ENCODE measurements at places on chromosomes 2 and 18.
A peak's percentile ranks its signal among the peaks of the same experiment; 100 is the strongest.

DNA sequence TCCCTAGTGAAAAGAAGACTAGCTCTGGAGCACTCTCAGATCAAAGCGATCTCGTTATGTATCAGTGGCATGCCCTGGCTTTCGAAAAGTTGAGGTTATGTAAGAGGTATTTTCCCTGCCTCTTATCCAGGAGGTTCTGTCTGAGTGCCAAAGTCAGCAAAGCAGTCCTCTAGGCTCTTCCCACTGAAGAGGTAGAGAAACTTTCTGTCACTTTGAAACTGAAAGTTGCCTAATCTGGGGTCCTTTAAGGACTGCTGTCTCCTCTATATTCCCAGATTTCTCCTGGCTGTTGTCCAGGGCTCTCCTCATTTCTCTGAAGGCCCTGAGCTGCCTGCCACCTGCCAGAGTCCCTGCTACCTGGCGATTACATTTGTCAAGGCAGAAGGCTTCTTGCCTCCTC lies 96.3 kb downstream of the B3GNT2 start:
- no peak for DNase-seq

- peak; percentile 4 for DNase-seq
Measured at GRCh38 chr2:37871456-37872191, 53.5 kb upstream of the RMDN2 start.

DNA sequence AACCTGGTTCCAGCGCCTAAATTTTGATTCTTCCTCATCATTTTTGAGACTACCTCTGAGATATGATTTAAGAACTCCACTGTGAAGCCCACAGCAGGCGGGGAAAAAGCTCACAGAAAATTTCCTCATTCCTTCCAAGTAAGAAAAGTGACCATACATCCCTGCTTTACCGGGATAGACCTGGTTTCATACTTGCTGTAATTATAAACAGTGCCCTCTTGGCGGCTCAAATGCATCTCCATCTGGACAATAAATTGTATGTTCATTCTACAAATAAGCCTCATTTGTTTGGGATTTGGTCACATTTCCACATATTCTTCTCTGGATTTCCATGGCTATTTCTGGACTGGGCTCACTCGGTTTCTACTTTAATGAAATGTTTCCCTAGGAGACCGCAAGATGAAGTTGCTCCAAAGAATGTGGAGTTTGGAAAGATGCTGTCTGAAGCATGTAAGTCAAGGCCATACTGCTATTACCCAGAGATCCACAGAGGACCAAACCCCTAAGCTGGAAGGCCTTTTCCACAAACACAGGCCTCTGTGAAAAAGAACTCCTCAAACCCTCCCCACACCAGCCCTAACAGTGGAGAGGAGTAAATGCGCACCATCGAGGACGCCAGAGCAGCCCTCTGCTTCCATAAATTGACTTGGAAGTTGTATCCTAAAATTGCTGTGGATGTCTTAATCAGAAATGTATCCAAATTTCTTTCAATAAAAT lies 13.9 kb downstream of the STAT1 start:
- DNase-seq = no peak

DNA sequence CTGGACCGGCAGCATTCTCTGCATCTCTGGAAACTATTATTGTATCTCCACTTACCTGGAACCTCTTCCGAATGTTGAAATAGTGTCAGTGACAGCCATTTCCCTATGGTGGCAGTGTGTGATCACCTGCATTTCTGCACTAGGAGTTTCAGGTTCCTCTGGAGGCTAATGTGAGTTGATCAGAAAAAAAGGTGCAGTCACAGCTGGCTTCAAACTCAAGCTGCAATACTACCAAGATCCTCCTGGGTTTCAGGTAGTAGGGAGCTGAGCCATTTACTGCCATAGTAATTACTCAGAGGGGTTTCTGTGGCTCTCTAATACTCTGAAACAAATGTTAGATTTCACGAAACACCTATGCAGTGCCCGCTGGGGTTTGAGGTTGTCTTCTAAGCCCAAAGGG lies 183.5 kb upstream of the OSR1 start:
- no peak for DNase-seq

- no peak for DNase-seq
Measured at GRCh38 chr18:26097563-26097962, 7.2 kb upstream of the SS18 start.

DNA sequence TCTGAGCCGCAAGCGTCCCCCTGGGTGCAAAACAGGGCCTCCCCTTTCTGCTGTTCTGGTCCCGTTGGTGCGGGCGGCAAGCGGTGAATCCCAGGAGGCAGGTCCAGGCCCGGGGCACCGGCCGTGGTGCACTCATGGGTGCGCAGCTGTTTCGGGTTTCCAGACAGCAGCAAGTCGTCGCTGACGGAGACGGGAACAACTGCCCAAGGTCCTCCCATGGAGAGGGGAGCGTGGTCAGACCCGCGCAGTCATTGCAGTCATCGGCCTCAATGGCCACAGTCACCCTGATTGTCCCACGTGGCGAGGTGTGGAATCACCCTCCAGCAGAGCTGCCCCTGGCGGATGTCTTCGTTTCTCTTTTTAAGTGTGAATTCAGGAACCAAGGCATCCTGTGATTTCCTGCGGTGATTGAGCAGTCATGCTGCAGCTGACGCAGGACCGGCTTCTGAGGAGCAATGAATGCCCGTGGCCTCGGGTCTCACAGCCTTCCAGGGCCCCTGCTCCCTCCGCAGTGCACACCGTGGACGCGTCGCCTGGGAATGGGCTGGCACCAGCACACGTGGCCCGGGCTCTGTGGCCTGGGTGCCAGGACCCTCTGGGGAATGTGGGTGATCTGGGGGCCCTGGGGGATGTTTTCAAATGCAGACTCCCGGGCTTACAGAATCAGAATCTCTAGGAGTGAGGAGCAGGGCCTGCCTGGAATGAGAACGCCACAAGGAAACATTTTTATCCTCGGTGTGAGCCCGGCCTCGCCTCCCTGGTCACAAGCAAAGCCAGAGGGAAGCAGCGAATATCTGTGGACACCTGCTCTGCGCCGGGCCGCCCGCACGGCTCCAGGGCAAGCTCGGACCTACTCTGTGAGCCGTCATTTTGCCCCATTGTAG lies 244.2 kb upstream of the SALL3 start:
- no peak for DNase-seq

- DNase-seq = no peak
Measured at GRCh38 chr2:30653847-30654246, 153.4 kb downstream of the CAPN13 start.

DNA sequence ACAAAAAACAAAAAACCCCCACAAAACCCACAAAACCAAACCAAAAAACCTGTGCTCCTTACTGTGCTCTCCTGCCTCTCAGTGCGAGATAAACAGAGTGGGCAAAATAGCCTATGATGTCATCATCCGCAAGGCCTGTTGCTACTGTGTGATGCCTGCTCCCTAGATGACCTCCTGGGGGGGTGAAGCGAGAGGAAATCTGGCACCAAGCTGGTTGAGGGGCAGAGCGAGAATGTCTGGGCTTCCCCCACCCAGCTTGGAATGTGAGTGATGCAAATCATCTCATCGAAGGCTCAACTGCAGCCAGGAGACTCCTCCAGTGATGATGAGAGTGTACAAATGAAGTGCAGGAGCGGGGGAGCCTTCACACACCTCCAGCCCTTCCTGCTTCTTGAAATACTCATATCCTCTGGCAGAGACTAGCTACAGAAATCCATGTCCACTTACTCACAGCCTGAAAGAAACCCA lies 57.7 kb upstream of the MAP4K3 start:
- DNase-seq = peak; percentile 24

DNA sequence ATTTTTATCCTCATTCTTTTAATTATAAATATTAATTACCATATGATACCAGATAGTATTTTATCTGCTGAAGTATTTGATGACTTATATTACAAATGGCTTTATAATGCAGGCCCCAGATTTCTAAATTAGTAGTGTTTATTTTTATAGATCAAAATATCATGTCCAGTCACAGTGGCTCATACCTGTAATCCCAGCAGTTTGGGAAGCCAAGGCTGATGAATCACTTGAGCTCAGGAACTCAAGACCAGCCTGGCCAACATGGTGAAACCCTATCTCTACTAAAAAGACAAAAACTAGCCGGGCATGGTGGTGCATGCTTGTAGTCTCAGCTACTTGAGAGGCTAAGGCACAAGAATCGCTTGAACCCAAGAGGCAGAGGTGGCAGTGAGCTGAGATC lies 100.1 kb upstream of the ARHGAP15 start:
- no peak for DNase-seq

GRCh38 chr2:42317945-42318344 lies 43.1 kb downstream of the COX7A2L start:
- no peak for DNase-seq

DNA sequence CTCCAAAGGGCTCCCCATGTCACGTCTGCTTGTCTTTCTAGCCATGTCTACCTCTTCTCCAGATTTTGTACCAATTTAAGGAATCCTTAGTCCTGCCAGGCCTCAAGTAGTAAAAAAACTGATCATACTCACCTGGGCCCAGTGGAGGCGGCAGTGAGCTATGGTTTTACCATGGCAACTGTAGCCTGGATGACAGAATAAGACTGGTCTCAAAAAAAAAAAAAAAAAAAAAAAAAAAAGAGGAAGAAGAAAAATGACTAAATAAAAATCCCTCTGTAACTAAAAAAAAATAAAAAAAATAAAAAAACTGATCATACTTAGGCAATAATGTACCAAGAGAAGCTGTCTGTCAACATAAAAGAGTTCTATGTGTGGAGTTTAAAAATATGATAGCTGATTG lies 221.6 kb downstream of the NR4A2 start:
- no peak for DNase-seq

DNA sequence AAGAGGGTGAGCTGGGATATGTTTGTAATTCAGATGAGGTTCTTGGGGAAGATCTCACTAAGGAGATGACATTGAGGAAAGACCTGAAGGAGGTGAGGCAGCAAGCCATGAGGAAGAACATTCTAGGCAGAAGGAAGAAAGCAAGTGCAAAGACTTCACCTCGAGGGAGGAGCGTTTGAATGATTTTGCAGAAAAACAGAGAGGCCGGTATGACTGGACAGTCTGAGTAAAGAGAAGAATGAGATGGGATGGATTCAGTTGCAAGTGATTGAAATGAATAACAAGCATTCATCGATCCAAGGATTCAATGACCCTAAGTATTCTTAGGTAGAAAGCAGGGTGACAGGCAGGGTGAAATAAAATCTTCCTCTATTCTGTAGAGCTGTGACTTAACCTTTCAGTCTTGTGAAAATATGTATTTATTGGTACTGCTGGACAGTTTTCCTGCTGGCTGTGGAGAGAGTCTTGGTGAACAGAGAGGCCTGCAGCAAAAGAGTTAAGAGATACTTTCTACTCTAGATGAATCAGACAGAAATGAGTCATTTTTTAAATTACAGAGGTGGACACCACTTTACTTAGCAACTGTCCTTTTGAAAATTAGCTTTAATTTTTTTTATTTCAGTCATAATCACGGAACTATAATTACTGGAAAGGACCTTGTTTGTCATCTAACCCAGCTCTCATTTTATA lies 278.4 kb downstream of the LRRTM1 start:
- no peak for DNase-seq

DNA sequence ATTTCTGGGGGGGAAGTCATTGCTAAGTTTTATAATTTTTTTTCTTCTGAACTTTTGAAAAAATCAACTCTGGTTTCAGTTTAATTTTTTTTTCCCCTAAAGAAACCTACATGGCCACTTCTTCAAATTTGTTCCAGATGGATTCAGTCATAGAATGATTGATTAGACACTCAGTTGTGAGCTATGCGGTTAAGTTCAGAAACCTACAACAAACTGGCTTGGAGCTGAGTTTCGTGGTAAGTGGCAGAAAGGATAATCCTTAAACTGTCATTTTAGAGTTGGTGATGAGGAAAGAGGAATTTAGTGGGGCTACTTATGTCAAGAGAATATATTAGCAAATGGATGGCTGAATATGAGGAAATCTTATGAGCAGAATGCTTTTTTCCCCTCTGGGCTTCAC lies 23.7 kb downstream of the EFEMP1 start:
- DNase-seq = no peak

- DNase-seq = no peak
Measured at GRCh38 chr2:101773137-101773536, 75.6 kb downstream of the MAP4K4 start.

DNA sequence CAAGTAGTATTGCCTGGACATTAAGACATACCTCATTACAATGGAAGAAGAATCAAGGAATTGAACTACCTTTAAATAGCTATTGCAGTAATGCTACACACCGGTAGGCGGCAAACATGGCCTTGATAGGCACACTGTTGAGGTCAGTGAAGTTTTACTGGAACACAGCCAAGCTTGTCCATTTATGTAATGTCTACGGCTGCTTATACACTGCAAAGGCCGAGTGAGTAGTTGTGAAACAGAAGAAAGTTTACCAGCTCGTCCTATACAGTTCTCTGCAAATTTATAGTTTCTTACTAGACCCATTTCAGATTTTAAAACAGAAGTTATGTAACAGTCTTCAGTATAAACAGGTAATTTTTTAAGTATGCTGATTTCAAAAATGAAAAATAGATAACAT lies 38.8 kb downstream of the PPP4R1 start:
- no peak for DNase-seq

DNA sequence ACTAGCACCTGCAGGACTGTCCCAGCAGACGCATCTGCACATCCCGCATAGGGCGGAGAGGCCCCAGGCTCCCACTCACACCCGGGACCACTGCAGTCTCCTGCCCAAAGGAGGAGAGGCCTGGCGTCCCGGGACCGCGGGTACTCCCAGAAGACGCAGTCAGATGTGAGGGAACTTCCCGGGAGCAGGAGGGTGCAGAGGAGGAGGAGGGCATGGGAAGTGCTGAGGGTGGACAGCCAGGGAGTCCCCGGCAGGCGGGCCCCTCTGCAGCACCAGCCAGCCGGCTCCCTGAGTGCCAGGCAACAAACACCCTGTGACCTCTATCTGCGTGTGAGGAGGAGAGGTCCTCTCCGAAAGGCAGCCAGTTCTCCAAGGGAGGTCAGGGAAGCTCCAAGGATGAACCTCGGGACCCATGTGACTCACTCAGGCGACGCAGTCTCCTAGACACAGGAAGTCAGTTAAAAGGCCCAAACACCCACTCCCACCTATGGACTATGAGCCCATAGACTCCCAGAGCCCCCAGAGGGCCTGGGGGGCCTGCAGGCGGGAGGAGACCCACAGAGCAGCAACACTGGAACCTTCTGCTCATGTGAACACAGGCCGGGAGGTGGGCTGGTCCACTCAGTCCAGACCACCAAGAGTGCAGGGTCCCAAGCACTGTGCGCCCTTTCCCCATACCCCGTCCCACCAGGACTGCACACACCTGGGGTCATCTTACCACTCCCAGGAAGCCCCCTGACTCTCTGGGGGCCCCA lies 4.2 kb downstream of the PXDN start:
- DNase-seq = no peak

DNA sequence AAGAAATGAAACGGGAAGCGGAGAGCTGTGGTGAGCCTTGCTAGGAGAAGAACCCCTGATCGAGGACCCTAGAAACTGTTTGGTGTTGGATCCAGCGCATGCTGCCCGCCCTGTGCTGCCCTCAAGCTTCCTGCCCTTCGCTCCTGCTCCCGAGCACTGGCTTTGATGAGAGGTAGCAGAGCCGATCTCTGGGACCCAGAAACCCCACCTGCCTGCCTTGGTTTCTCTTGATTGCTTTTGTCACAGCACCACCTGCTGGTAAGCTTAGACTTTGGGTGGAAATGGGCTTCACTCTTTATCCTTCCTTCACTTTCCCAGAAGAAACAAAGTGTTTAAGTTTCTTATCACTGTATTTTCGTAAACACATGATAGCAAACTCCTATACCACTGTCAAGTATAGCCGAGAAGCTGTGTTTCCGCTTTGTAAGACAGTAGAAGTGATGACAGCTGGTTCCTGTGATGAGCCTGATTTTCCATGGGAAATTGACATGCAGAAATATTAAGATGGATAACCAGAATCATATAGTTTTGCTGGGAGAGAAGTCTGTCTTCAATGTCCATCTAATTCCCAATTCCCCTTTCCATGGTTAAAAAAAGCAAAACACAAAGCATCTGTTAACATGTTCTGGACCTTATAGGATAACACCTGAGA lies 267.4 kb downstream of the PHLPP1 start:
- DNase-seq = peak; percentile 37

- DNase-seq = no peak
Measured at GRCh38 chr2:23131066-23131575, 253.9 kb upstream of the KLHL29 start.

All from stimulated activated naive CD4-positive, alpha-beta T cell treated with Interleukin-2 at 50 U/mL for 16 hours (primary cell).